SK-N-MC (cell line): ENCODE measurements at places on chromosomes 2 and 18.

- no peak for DNase-seq
Observed at GRCh38 chr18:62606106-62606505, 83.3 kb downstream of the ZCCHC2 start.

DNA sequence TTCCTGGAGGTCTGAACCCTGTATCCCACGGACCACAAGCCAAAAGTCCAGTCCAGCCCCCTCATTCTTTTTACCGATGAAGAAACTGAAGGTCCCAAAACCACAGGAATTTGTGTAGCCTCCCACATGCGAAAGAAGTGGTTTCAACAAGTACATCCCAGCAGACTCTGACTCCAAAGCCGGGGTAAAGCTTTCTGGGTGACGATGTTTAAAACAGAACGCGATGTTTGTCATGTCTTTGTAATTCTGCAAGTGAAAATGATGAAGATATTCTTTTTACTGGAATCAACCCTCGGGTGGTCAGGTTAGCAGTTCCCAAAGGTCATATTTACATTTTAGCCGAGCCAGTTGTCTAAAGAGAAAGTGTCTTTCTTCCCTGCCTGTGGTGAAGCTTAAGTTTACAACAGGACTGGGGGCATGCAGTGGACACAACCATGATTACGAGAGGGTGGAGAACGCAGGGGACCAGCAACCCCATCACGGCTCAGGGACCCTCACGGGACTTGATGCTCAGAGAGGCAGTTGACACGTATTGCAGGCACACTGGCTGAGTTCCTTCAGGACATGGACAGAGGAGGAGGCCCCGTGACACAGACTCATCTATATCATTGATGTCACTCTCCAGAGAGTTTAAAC lies 17.8 kb upstream of the TMEM131 start:
- DNase-seq, result no peak

DNA sequence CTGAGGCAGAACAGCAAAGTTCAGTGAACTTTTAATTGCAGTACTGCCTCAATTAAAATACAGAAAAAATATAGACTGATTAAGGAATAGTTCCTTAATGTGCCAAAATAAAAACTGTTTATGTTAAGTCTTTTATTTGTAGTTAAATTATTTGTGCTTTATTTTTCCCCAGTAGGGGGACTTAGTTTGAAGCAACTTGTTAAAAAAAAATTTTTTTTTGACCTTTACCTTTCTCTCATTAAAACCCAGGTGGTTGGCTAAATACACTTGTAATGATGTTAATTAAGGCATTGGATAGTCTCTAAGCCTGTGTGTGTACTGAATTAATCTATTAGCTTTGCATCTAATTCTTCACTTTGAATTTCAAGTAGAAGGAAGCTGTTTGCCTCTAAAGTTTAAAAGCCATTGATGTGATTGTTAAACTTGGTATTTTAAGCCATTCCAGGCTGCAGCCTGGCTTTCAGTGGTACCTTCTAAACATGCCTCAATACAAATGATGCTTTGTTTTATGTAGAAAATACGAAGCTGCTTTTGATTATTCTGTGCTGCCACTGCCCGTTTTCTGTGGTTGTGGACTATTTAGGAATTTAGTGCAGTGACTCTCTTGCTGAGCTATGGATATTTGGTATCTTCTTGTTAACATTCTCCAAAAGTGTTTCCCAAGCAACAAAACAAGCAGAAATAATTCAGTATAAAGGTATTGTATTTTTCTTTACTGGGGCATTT lies 102.9 kb downstream of the TANC1 start:
- no peak for DNase-seq

DNA sequence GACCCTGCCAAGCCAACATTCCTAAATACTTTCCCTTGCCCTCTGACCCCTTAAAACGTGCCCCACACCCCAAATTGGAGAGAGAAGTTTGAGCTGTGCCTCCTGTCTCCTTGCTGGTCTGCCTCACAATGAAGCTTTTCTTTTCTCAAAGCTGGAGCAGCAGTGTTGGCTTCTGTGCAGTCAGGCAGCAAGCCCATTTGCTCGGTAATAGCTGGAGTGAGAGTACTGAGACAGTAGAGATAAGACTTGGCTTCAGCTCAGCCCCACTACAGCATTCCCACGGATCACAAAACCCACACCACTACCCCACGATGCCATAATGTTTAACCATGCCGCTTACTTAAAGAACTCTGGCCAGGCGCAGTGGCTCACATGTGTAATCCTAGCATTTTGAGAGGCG lies 73.0 kb downstream of the NCAPH start:
- DNase-seq, result no peak

- no peak for DNase-seq
Observed at GRCh38 chr18:43396266-43396665, 119.0 kb upstream of the SYT4 start.

DNA sequence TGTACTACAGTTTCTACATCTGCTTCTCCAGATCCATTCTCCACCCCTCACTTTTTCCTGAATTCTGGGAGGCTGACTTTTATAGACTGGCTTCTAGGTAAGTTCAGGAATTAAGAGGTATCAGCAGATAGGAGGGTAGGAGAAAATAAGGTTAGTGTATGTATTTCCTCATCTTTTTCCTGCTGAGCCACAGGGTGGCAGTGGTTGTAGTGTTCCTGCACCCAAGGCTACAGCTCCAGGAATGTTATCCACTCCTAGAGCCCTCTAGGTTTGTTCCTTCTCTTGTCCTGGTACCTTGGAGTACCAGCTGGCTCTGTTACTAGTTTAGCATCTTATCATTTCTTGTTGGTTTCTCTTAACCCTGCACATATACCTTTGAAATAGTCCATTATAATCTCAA lies 40.7 kb upstream of the C2orf66 start:
- no peak for DNase-seq

GRCh38 chr18:38009320-38009719 lies 443.7 kb upstream of the CELF4 start:
- no peak for DNase-seq

DNA sequence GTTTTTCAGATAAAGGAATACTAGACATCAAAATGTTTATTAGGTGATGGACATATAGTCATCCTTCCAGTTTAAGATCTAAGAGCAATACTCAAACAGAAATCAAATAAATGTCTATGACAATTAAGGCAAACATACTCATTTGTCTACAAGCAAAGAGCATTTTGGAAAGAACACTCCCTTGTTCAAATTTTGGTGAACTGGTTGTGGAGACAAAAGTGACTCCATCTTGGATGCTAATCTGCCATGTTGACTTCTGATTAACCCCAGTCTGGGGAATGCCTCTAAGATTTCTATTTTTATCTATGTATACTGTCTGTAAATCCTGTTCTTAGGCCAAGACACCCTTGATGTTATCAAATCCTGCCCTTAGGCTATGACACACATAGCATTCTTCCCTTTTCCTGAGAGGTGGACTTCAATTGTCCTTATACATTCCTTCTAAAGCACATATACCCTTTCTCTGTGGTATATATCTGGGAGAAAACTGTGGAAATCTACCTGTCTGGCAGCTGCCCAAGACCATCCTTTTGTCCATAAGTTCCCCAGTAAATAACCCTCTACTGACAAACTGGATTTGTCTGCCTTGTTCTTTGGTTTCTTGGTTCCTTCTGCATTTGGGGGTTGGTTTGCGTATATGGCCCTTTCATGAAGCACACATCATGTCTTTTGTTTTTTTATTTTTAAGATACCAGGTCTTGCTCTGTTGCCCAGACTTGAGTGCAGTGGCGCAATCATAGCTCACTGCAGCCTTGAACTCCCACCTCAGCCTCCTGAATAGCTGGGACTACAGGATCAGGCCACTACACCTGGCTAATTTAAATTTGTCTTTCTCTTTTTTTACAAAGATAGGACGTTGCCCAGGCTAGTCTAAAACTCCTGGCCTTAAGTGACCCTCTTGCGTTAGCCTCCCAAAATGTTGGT lies 12.5 kb upstream of the PLEKHM3 start:
- DNase-seq, result no peak

- no peak for DNase-seq
Observed at GRCh38 chr2:64331849-64332699, 121.9 kb upstream of the LGALSL start.
